Uterus (tissue), 4 donors: ENCODE measurements at places on chromosomes 1 and 21. TPM values are rescaled to one million over a fixed set of nuclear protein-coding genes. Genes with fewer than 3 reads are reported as not detected.

DNA sequence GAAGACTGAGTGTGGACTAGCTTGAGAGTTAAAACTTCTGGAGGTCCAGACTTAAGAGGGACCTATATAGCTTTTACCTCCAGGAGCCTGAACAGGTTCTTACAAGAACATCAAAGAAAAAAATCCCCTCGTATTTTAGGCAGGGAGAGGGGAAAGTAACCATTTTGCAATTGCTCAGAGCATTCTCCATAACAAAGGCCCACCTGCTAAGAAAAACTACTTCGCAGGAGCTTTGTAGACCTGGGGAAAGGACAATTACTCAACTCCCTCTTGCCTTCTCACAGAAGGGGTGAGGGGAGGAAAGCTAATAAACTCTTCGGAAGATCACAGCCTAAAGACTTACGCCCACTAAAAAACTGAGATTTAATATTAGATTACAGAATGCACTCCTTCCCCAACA is 86.3 kb downstream of the RERE start:
- H3K4me3 ChIP-seq: no peak overlapping the region
- H3K4me1 ChIP-seq: no peaks in the 10 kb centered on the region
- no peaks in the 10 kb centered on the region for H3K27me3 ChIP-seq
- no peak overlapping the region for H3K27ac ChIP-seq
- H3K36me3 ChIP-seq: no peaks in the 10 kb centered on the region

EXOC8 gene
- 27.1 TPM for total RNA-seq

WDR64 gene
- total RNA-seq: not detected

DNA sequence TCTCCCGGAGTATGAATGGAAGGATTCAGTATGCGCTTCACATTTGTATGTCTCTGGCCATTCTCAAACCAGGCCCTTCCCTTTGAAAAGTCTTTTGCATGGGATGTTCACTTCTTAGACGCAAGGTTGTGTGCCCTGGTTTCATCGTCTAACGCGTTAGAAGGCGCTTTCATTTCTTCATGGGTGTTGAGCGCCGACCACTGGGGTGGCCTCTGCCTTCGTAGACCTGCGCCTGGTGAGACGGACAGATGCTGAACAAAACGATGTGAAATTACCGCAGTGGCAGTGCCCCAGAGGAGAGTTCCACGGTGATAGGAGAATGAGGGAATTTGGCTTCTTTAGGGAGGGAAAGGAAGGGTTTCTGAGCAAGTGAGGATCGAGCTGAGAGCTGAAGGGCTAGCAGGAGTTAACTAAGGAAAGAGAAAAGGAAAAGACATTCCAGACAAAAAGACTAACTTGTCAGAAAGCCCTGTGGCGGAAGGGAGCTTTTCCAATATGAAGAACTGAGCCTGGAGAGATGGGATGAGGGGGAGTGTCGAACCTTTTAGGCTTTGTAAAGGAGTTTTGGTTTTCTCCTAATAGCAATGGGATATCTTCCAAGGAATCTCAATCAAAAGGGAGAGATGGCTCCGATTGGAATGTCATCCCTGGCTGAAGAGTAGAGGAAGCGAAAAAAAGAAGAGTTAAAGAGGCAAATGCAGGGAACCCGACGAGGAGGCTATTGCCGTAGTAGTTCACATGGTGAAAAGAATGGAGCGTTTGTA is 951 bp downstream of the GGPS1 start:
- peak overlapping the region; percentile 78 for H3K4me3 ChIP-seq
- no peaks in the 10 kb centered on the region for H3K36me3 ChIP-seq
- H3K4me1 ChIP-seq: peaks cover 4% of the 10 kb centered on the region
- DNase-seq: peak; percentile 23

DNA sequence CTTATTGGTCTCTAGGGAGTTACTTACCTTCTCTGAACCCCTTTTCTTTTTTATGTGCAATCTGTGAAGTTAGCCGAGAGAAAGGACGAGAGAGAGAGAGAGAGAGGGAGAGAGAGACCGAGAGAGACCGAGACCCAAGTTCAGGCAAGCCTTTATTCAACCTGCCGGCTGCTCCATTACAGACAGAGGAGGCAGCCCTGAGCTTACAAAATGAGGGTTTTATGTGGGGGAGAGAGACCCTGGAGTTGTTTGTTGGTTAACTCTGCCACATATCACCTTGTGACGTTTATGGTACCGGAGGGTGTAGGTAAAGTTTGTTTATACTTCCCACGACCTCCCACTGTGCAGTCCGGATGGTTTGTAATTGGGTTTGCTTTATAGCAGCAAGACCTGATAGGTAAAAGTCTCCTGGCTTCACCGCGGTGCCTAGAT is 1.5 kb upstream of the MCOLN3 start:
- H3K36me3 ChIP-seq: no peaks in the 10 kb centered on the region
- DNase-seq: no peak
- H3K4me3 ChIP-seq: no peak overlapping the region
- no peak overlapping the region for H3K27ac ChIP-seq
- peaks cover 11% of the 10 kb centered on the region for H3K27me3 ChIP-seq

CD84 gene
- total RNA-seq: 3.4 TPM

GRCh38 chr1:43482215-43482614 is 28.5 kb upstream of the HYI start:
- no peaks in the 10 kb centered on the region for H3K27me3 ChIP-seq
- no peak for DNase-seq
- no peak overlapping the region for H3K27ac ChIP-seq
- H3K36me3 ChIP-seq: no peaks in the 10 kb centered on the region

- H3K36me3 ChIP-seq: no peaks in the 10 kb centered on the region
- no peaks in the 10 kb centered on the region for H3K4me1 ChIP-seq
- DNase-seq: no peak
- H3K27ac ChIP-seq: no peak overlapping the region
- no peak overlapping the region for H3K4me3 ChIP-seq
Observed at GRCh38 chr1:65224681-65225091, 76.7 kb downstream of the AK4 start.

DNA sequence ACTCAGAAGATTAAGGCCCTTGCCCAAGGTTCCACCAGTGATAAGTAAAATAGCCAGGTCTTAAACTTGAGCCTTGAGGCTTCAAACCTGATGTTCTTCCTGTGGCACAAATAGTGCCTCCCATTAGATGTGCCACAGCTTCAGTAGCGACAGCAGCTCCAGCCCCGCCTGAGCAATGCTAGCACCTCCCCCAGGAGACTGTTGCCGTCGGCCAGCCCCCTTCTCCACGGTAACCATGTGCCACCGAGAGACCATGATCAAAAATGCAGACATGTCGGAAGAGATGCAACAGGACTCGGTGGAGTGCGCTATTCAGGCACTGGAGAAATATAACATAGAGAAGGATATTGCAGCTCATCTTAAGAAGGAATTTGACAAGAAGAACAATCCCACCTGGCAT is 32.2 kb downstream of the KLHDC7A start:
- no peaks in the 10 kb centered on the region for H3K27me3 ChIP-seq
- H3K4me3 ChIP-seq: no peak overlapping the region

- DNase-seq: no peak
- no peaks in the 10 kb centered on the region for H3K27me3 ChIP-seq
- no peaks in the 10 kb centered on the region for H3K4me1 ChIP-seq
- H3K27ac ChIP-seq: no peak overlapping the region
- H3K36me3 ChIP-seq: no peaks in the 10 kb centered on the region
Observed at GRCh38 chr21:38544661-38545060, 46.4 kb upstream of the ERG start.

- H3K4me1 ChIP-seq: no peaks in the 10 kb centered on the region
- H3K27ac ChIP-seq: no peak overlapping the region
- H3K36me3 ChIP-seq: no peaks in the 10 kb centered on the region
- H3K4me3 ChIP-seq: no peak overlapping the region
- H3K27me3 ChIP-seq: no peaks in the 10 kb centered on the region
Observed at GRCh38 chr1:114270282-114270681, 116.6 kb upstream of the SYT6 start.

- H3K36me3 ChIP-seq: no peaks in the 10 kb centered on the region
- H3K27me3 ChIP-seq: no peaks in the 10 kb centered on the region
- no peak for DNase-seq
Observed at GRCh38 chr1:17671741-17672140, 83.4 kb upstream of the ACTL8 start.

DNA sequence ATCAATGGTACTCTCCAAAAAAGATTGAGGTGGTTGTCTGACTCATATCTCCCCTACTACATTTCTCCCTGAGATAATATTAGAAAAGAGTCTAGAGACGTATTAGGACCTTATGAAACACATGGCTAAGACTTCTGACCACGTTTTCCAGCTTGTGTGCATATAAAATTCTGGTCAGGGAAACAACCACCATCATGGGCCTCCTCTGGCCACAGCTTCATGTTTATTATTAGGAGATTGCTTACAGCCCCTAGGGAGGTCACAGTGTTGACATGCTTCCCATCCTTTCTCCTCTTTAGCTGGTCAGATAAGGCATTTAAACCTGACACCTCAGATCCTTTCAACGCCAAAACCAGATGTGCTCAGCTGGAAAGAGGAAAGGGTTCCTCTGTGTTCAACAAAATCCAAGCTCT is 620.2 kb downstream of the PLPP3 start:
- no peaks in the 10 kb centered on the region for H3K27me3 ChIP-seq
- H3K4me1 ChIP-seq: no peaks in the 10 kb centered on the region
- no peak for DNase-seq
- H3K36me3 ChIP-seq: no peaks in the 10 kb centered on the region

ARMH1 gene
- not detected for total RNA-seq

GRCh38 chr1:27868932-27869718 is 3.2 kb upstream of the THEMIS2 start:
- no peaks in the 10 kb centered on the region for H3K4me1 ChIP-seq
- no peak for DNase-seq
- H3K27ac ChIP-seq: no peak overlapping the region

GRCh38 chr1:10854856-10855459 is 58.5 kb upstream of the CASZ1 start:
- DNase-seq: no peak
- no peak overlapping the region for H3K4me3 ChIP-seq
- no peak overlapping the region for H3K27ac ChIP-seq

- no peak for DNase-seq
- H3K27me3 ChIP-seq: no peaks in the 10 kb centered on the region
- H3K27ac ChIP-seq: peak overlapping the region; percentile 51
- no peaks in the 10 kb centered on the region for H3K36me3 ChIP-seq
- peak overlapping the region; percentile 36 for H3K4me3 ChIP-seq
- H3K4me1 ChIP-seq: no peaks in the 10 kb centered on the region
Observed at GRCh38 chr1:216531263-216532239, 108.3 kb upstream of the USH2A start.

DNA sequence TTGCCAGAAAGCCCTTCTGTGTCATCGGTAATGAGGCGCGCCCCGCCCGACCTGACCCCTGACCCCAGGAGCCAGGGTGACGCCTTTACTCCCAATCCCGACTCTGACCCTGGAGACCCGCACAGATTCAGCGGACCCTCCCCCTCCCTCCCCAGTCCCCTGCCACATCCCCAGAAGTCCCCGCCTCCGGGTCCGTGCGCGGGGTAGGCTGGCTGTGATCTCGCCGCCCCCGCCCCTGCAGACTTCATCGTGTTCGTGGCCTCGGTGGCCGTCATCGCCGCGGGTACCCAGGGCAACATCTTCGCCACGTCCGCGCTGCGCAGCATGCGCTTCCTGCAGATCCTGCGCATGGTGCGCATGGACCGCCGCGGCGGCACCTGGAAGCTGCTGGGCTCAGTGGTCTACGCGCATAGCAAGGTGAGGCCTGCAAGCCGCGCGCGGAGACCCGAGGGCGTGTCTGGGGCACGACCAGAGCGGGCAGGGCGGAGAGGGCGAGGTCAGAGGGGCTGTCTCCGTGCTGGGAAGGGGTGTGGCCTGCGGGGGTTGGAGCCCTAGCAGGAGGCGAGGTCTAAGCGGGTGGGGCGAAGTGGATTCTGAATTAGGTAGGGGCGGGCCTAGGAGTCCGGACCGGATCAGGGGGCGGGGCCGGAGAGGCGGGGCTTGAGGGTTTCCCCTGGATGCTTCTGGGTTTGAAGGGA is 34.8 kb downstream of the KCNQ4 start:
- H3K36me3 ChIP-seq: no peaks in the 10 kb centered on the region
- peak; percentile 36 for DNase-seq
- no peak overlapping the region for H3K27ac ChIP-seq
- H3K4me1 ChIP-seq: no peaks in the 10 kb centered on the region
- H3K4me3 ChIP-seq: peak overlapping the region; percentile 1
